Astrocyte (in vitro differentiated cells and primary cell): ENCODE measurements at places on chromosomes 7 and 10. TPM values are rescaled to one million over a fixed set of nuclear protein-coding genes. Genes with fewer than 3 reads are reported as not detected.

DNA sequence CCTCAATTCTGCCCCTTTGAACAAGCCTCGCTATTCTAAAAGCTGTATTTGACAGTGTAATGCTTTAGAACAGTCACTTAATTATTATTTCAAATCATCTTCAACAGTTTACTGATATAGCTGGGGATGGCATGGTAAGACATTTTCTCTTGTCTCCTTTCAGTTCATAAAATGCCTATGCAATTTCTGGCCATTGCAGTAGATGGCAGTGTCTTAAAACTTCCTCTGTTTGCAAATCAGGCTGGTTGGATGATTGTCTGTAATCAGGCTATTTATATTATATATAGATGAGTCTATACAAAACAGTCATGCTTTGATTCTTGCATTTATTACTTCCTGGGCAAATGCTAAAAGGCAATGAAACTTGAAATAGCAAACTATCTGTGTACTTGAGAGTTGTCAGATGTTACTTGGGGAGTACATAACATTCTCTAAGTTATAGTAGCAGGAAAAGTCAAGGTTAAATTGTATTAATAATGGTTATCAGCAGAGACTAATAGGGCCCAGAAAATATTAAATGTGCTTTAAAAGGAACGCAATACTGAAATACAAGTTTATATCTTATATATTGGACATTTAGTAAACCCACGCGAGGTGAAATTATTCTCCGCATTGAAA, 55.5 kb upstream of the LHFPL3 start:
- peak; percentile 12 for DNase-seq

GRCh38 chr10:74977913-74978847, 133.3 kb upstream of the SAMD8 start:
- DNase-seq = no peak

GRCh38 chr7:83921941-83922607, 272.5 kb downstream of the SEMA3A start:
- DNase-seq = peak; percentile 22

- peak; percentile 56 for DNase-seq
Measured at GRCh38 chr7:19015098-19015497, 102.3 kb downstream of the TWIST1 start.

Gene RPEL1
- not detected in 2 replicates for total RNA-seq

Gene GJD4
- not detected in 2 replicates for total RNA-seq

Gene STAG3
- total RNA-seq = 0.34 and 0.36 TPM in 2 replicates
